ENCODE measurements at places on chromosomes 6 and 20.

DNA sequence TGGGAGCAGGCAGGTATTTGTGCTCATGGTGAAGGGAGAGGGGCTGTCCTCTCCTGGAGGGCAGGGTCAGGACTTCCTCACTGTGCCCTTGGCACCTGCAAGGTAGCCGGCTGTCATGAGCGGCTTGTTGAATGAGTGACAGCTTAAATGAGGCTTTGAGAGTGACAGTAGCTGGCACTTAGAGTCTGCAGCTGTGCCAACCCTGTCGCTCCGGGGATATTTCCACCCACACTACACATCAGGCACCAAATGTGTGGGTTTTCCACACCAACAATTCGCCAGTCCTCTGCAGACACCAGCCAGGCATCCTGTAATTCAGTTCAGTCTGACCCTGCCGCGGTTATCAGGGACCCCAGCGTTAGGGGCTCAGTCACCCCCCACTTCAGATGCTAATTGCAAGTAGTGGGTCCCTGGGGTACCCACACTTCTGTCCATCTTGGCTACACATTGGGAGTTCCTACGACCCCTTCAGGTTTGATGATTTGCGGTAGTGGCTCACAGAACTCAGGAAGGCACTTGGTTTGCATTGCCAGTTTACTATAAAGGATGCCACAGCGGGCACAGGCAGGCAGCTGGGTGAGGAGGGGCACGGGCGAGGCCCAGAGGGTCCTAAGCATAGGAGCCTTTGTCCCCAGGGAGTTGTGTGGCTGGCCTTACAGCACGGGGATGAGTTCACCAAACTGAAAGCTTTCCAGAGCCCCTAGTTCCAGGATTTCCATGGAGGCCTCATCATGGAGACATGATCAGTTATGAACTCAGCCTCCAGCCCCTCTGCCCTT, 9.1 kb downstream of the MTG2 start:
- DNase-seq = no peak

- no peak for DNase-seq
Observed at GRCh38 chr6:154298297-154298696, 58.3 kb downstream of the IPCEF1 start.

GRCh38 chr20:54355631-54356280, 119.6 kb upstream of the DOK5 start:
- no peak for DNase-seq

- no peak for DNase-seq
Observed at GRCh38 chr20:11248687-11249638, 575.2 kb upstream of the JAG1 start.

DNA sequence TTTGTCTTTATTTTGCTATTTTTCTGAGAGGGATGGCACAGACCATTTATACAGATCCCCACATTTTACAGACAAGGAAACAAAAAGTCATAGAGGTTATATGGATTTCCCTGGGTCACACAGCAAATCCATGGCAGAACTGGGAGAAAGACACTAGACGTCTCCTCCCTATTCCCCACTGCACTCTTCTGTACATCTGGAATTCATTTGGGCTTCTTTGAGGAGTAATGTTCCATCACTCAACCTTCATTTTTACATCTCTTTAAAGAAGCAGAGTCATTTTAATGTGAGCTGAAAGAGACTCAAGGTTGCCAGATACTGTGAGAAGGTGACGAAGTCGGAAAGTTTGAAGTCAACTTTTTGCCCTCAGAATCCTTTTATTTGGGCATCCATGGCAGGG, 207.3 kb downstream of the OTOR start:
- no peak for DNase-seq

- no peak for DNase-seq
Observed at GRCh38 chr20:31597481-31597855, 7.6 kb upstream of the ID1 start.

DNA sequence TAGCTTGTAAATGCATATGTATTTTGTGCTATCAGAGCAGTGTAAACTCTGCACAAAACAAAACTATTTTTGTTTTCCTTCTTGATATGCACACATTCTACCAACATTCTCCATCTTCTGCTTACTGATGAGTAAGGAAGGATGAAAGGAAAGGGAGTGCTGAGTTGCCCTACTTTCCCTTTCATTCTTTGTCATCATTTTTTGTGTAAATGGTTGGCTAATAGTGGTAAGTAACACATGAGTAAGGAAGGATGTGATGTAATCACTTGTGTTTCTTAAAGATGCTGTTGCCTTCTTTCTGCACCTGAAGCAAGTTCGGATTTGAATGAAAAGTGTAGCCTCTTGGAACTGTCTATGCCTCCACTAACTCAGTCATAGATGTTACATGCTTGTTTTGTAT, 4.6 kb upstream of the REV3L start:
- peak; percentile 67 for DNase-seq

GRCh38 chr6:20716865-20717264, 182.6 kb downstream of the CDKAL1 start:
- no peak for DNase-seq

GRCh38 chr6:36419310-36419709, 23.3 kb downstream of the PXT1 start:
- no peak for DNase-seq

GRCh38 chr20:62832212-62832922, 15.5 kb downstream of the COL9A3 start:
- peak; percentile 29 for DNase-seq

DNA sequence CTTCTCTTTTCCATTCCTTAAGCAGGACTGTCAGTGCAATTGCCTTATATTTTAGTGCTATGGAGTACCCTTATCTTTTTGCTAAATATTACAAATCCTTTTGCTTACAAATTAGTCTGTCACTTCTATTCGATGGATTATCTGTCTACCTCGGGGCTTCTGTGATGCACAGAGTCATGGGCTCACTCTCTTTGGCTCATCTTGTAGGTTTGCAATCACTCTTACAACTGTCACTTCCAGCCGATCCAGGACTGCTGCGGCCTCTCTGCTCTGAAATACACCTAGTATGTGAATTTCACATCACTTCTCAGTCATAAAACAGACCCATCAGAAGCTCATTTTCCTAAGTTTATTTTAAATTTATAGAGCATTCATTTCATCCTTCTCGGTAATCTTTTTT, 293.2 kb upstream of the QKI start:
- DNase-seq = no peak

DNA sequence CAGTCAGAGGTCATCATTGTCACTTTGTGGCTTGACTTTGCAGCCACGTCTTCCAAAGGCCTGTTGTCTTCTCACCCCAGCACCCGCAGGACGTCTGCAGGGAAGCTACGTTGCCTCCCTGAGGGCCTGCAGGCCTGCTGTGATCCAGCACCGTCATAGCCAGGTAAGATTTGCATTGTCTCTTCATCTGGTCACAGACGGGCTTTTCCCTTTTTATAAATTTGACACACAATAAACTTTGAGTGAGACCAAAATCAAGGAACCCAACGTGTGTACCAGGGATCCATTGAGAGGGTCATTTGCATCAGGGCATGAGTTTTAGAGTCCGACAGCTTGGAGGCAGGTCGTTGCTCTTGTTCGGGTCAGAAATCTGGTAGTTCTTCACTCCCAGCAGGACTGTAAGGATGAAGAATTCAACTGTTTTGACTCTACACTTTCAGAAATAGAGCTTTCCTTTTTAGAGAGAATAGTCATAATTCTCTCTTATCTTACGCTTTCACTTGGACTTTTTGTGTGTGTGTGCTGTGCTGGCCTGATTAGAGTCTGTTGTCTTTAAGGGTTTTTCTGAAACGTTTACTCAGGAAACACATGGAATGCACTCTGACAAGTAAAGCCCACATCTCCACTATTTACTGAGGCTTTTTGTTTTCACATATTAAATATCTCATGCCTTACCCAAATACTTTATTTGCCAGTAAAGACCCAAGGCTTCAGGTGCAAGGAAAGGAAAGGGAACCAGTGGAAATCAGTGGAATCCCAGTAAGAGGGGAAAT, 177.2 kb upstream of the TAB2 start:
- peak; percentile 85 for DNase-seq

DNA sequence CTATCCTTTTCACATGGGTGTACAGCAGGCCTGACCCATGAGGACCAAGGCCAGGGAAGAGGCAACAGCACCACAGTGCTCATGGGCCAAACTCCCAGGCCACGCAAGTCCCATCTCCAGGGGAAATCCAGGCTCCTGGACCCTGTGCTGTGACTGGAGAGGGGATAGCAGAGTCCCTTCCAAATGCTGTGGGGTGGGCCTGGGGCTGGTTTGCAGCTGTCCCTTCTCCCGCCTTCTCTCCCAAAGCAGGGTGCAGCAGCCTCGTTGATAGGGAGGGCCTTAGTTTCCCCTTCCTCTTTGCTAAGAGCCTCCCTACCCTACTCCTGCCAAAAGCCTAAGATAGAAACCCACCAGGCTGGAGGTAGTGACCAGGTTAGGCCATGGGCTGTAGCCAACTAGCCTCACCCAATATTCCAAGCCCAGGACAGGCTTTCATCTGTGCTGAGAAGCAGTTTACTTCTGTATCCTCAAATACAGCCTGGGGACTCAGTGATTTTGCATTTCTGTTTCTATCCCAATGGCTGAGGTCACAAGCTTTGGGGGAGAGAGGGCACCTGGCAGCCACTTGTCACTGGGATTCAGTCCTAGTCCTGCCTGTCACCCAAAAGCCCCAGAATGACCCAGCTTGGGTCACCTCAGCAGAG, 1.4 kb downstream of the CTSZ start:
- no peak for DNase-seq

- DNase-seq = no peak
Observed at GRCh38 chr6:152575621-152576150, 61.5 kb downstream of the SYNE1 start.

- no peak for DNase-seq
Observed at GRCh38 chr20:31862506-31862905, 7.8 kb downstream of the DUSP15 start.

DNA sequence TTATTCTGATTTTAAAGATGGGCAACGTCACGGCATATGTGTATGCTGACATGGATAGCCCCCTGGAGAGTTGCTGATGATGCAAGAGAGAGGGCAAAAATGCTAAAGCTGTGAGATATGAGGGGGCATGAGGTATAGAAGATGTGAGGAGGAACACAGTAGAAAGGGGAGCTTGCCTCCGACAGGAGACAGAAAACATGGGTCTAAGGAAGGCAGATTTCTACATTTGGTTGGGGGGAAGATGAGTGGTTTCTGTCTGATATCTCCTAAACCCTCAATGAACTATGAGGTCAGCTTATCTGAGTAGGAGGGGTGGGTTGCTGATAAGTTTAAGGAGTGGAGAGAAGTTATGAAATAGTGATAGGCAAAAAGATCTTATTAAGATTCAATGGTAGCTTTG, 6.0 kb downstream of the RNF24 start:
- DNase-seq = no peak

GRCh38 chr20:24999568-24999967, 7.0 kb upstream of the APMAP start:
- DNase-seq = no peak

DNA sequence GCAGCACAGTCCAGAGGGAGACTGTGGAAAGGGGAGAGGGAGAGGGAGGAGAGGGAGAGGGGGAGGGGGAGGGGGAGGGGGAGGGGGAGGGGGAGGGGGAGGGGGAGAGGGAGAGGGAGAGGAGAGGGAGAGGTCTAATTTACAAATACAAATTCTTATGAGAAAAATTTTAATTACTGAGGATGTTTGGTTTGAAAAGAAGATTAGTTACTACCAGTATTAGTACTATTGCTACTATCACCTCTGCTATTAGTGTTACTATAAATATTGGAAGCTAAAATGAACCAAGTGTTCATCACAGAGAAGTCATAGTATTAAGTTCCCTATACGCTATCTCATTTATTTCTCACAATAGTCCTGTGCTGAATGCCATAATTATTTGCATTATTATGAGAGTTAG, 14.3 kb upstream of the TSBP1 start:
- DNase-seq = no peak

GRCh38 chr6:10587656-10588406, 66.7 kb downstream of the GCNT2 start:
- no peak for DNase-seq

- DNase-seq = no peak
Observed at GRCh38 chr6:33290459-33290858, 1.1 kb downstream of the PFDN6 start.

- no peak for DNase-seq
Observed at GRCh38 chr6:44556046-44556445, 168.5 kb downstream of the CDC5L start.
